ENCODE measurements at places on chromosomes 13 and 19.

DNA sequence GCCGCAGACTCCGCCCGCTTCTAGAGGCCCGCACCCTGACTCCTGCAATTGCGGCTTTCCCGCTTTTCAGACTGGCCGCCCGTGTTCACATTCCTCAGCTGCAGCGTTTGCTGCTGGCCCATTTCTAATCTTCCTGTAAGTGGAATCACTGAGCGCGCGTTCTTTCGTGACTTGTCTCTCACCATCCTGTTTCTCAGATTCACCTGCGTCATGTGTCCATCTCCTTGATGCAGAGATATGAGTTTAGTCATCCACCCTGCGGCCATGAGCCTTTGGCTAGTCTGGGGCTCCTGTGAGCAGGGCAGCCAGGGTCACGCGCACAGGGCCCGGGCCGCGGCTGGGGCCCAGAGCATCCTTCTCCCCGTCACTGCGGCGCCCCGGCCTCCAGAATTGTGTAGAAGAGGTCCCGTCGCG lies 110.0 kb downstream of the CRYL1 start:
- DNase-seq = no peak

GRCh38 chr19:47023448-47023794 lies 3.8 kb downstream of the NPAS1 start:
- no peak for DNase-seq

GRCh38 chr19:2519482-2519881 lies 43.6 kb downstream of the GADD45B start:
- DNase-seq = no peak

DNA sequence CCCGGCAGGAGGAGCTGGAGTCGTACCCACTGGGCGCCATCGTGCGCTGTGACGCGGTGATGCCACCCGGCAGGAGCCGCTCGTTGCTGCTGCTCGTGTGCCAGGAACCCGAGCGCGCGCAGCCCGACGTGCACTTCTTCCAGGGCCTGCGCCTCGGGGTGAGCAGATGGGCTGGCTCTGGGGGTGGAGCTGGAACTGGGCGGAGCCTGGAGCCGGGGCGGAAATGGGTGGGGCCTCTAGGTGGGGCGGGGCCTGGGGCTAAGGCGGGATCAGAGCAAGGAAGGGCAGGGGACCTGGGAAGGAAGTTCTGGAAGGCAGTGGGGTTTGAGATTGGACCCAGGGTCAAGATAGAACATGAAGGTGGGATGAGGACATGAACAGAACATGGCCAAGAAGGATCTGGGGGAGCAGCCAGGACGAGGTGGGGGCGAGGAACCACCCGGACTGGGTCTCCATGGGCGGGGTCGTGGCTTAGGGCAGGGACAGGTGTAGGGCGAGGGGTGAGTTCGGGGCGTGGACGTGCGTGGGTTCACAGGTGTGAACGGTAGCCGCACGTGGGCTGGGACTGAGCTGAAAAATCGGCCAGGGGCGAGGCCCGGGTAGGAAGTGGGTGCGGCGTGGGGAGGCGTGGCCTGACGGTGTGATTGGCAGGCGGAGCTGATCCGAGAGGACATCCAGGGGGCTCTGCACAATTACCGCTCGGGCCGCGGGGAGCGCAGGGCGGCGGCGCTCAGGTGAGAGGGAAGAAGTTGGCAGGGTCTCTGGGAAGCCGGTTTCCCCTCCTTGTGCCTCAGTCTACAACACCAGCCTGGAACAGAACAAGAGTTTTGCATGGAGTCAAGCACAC lies 4.7 kb downstream of the EPS8L1 start:
- DNase-seq = peak; percentile 78

- DNase-seq = no peak
Observed at GRCh38 chr13:71771144-71771543, 95.9 kb downstream of the DACH1 start.

- DNase-seq = no peak
Observed at GRCh38 chr13:39397226-39397895, 205.6 kb downstream of the LHFPL6 start.

- DNase-seq = peak; percentile 90
Observed at GRCh38 chr19:11293433-11294389, 2.2 kb upstream of the TSPAN16 start.

GRCh38 chr13:47798906-47799305 lies 202.2 kb downstream of the SUCLA2 start:
- DNase-seq = no peak

- DNase-seq = peak; percentile 96
Observed at GRCh38 chr19:48203794-48204628, 33.5 kb downstream of the ZSWIM9 start.

GRCh38 chr19:7267792-7268704 lies 26.2 kb downstream of the INSR start:
- no peak for DNase-seq

DNA sequence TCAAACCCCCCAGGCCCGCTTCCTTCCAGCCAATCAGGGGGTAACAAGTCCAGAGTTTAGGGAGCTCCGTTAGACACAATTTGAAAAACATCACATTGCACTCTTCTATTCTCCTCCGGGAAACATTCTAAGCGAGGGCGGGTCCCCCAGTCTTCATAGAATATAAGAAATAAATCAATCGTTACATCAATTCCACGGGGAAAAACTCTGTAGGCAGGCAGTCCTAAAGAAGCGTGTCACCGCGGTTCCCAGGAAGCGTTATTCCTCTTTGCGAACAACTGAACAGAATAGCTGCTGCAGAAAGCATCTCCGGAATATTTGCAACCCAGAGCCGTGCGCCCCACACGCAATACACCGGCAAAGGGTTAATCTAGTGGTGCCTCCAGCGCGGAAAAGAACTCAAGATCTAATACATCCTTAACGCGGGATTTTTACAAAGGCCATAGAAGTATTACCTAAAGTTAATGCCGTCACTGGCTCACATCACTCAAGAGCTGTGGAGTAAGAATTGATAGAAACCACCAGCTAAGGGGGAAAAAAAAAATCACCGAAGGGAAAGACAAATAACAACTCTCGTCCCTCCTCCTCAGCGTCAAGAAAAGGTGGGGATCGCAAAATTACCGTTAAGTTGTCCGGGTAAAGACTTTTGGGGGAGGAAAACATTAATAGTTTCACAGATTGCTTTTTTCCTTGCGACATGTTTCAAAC lies 65.1 kb downstream of the KCNRG start:
- DNase-seq = peak; percentile 38

DNA sequence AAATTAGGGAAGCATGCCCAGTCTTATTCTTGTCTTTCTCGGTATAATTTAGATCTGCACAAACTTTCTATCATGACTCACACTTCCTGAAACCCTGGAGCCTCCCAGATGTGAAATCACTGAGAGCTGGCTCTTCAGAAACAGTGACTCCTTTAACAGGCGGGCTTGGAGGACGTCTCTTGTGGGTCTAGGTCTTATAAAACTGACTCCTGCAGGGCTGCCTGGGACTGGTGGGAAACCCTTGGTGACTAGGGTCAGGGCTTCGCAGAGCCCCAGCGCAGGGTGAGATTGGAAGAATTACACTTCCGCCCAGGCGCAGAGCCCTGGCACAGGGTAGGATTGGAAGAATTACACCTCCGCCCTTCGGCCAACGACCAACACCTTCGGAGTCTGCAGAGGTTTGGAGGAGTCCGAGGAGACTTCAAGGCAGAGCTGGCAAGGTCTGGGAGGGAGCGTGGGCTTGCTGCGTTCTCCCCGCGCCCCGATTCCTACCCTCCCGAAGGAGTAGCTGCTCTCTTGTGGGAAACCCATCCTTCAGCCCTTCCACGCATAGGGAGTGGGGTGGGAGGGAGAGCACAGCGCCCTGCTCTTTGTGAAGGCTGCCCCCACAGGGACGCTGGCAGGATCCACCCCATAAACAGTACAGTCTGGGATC lies 43.4 kb upstream of the MAP3K10 start:
- DNase-seq = peak; percentile 65

DNA sequence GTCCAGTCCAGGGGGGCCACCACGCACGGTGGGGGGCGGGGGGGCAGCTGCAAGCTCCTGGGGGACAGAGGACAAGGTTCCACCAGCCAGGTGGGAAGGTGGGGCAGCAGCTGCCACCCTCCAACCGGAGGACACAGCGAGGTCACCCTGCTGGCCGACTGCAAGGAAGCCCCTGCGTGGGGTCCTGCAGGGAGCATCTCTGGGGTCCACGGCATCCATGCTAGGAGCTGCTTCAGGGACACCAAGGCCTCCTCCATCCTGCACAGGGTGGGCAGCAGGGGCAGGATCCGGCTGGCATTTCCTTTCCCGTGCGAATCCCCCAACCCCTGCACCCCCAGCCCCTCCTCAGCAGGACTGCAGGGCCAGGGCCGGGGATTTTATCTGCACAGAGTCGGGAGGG lies 8.3 kb upstream of the KLF16 start:
- no peak for DNase-seq

- DNase-seq = peak; percentile 40
Observed at GRCh38 chr19:2148482-2149135, 2.8 kb downstream of the AP3D1 start.

DNA sequence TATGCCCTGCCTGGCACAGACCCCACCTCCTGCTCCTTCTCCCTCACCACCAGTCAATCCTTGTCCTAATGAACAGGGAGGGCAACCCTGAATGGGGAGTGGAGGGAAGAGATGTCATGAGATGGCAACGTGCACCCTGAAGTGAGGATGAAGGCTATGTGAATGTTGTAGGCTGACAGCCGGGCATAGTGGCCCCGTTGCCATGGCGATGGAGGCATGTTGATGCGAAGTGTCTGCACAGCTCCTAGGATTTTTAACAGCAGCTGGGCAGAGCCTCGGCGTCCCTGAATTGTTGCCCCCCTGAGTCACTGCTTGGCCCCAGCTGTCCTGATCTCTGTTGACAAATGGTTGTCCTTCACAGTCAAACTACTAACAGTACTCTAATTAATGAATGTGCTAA lies 4.8 kb upstream of the ALOX5AP start:
- DNase-seq = no peak

DNA sequence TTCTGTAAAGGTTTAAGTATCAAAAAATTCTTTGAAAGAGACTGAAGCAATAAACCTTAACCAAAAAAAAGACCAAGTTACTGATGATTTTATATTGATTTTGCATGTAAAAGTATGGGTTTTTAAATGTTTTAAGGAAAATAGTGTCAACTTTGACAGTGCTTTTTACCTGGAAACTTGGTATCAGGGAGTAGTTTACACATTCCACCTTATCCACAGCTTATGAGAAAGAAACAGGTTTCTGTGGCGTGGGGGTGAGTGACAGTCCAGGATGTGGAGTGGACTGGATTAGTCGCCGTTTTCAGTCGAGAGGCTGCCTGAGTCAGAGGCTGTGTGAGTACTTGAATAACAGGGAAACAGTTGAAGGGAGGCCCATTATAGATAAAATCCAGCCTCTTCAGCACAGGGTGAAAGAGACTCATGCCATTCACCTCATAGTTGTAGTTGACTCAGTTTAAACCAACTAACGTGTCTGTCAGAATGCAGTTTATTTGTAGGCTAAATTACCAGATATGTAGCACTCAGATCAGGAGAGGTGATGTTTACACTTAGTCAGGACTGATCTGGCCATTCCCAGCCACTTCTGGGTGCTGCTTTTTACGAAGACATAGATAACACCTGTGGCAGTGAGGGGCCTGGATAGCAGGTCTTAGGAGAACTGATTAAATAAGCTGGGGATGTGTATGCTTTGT lies 595 bp upstream of the GPR183 start:
- DNase-seq = peak; percentile 89

DNA sequence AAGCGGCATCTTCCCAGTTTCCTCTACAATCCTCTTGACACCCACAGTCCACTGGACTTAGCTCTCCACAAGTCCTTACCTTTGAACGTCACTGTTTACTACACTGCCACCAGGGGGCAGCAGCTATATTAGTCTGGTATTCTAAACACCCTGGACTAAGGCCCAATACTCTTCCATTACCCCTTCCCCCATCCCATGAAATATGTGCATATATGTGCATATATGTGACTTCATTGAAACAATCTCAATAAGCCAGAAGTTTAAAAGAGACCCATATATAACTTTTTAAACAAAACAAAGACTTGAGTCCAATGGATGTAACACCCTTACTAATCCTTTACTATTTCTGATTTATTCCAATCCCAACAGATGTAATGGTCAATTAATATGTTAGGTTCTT lies 15.5 kb downstream of the GGACT start:
- peak; percentile 88 for DNase-seq

GRCh38 chr13:44301639-44302015 lies 72.0 kb upstream of the SERP2 start:
- DNase-seq = no peak

DNA sequence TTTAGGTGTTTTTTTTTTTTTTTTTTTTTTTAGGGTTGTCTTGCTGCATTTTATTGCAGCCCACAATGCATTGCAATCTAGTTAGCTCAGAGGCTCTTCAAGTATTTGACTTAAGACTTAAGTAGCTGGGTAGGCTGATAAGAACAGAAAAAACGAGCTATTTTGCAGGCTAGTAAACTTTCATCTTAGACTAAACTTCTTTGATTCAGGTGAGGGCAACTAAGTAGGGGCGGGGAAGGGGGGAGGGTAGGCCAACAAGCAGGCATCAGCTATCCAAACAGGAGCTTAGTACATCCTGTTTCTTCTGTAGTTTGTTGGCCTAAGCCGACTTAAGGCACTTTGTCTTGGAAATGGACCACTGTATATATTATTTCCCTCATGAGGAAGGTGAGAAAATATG lies 4.9 kb upstream of the TDRD3 start:
- no peak for DNase-seq

DNA sequence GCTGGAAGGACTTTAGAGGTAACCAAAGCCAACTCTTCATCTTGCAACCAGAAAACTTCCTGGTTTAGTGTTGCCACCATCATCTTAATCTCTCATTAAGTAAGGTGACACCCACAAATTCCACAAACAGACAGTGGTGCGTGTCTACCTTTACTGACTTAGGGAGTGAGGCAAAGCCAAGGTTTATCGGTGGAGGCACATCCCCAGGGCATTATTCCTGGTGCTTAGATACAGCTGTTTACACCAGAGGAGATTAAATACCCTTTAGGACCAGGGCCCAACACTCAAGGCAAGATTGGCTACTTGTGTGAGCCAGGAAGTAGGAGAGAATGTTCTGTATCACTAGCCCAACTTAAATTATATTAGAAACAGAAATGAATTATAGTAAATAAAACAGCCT lies 9.5 kb downstream of the STOML3 start:
- DNase-seq = no peak

- DNase-seq = no peak
Observed at GRCh38 chr13:94706101-94706842, 6.1 kb downstream of the SOX21 start.

DNA sequence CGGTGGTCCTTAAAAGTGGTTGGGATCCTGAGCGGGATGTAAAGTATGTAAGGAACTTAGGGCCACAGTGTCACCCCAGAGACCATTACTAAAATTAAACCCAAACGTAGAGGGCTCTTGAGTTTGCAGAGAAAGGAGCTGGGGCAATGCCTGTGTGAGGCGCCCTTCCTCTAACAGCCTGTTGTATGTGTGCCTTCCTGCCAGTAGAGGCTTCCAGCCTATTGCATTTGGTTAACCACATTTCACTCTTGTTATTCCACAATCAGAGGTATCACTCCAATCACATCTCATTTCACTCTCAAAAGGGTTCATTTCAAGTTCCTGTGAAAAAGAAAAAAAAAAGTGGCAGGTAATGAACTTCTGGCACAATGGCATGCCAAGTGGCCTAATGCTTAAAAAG lies 29.4 kb downstream of the DIAPH3 start:
- DNase-seq = no peak

DNA sequence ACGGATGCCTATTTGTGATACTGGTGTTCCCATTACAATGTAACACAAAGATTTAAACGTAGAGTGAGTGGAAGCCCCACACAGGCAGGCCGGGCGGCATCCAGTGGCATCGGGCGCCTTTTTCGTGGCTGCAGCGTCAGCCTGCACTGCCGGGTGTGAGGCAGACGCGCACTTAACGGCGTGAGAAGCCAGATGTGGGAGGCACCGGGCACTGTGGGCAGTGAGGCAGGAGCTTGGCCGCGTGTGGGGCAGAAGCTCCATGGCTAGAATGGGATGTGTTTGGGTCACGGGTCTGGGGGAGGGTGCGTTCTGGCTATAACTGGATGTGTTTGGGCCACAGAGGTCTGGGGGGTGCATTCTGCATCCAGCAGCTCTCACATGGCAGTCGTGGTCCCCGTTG lies 63.1 kb upstream of the F7 start:
- no peak for DNase-seq

All from activated naive CD4-positive, alpha-beta T cell treated with anti-CD3 and anti-CD28 coated beads for 36 hours (primary cell).